Upper lobe of left lung (tissue), 6 donors: ENCODE measurements at places on chromosomes 5 and 9. TPM values are rescaled to one million over a fixed set of nuclear protein-coding genes. Genes with fewer than 3 reads are reported as not detected.

The BNC2 gene
- 21.7 TPM for total RNA-seq

DNA sequence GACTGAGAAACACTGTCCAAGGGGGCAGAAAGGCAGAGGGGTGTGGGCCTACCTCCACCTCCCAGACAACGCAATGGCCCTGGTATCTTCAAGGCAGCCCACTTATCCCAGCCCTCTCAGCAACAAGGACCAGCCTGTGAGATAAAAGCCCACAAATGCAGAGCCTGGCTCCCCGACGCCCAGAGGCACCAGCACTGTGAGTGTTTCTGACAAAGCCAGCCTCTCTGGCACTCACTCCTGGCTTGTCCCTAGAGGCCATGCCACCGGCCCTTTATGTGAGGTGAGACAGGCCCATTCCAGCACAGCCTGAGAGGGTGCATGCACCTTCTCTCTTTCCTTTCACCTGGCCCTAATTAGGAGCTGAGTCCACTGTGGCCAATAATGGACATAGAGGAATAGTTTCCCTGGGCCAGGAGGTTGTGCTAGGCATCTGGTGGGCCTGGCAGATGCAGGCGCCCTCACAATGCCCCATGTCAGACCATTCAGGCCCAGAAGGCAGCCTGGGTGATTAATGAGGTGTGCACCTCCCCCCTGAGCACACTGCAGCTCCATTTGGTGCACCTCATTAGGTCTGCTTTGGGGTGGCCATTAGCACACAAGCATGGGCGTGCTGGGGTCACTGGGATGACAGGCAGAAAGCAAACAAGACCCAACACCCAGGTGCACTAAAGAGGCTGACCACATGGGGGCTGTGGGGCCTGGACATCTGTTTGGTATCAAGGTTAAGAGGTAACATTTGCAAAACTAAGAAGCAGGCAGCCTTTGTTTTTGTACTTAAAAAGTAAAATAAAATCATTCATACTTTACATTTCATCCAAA lies 176.0 kb downstream of the MED10 start:
- DNase-seq, result no peak

DNA sequence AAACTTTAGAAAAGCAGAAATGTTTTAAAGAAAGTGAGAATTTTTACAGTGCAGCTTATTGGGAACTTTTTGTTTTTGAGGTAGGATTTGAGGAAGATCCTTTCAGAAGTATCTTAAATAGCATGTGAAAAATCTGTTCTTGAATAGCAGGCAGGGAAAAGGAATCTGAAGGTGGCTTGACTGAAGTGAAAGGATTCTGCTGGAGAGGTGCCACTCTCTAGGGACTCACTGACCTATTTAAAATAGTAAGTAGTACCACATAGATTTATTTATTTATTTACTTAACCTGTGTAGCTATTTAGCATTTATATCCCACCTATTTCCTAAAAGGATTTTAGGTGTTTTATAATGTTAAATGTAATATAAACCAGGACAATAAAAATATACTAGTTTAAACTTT lies 69.1 kb downstream of the NIPBL start:
- DNase-seq, result no peak

- DNase-seq, result no peak
Measured at GRCh38 chr5:180080486-180081280, 9.1 kb upstream of the RNF130 start.

GRCh38 chr5:128015478-128015877 lies 68.1 kb upstream of the SLC12A2 start:
- DNase-seq, result no peak

GRCh38 chr9:70385426-70385825 lies 29.0 kb downstream of the KLF9 start:
- DNase-seq, result no peak

GRCh38 chr9:120366644-120367019 lies 213.3 kb downstream of the CDK5RAP2 start:
- DNase-seq, result no peak

GRCh38 chr5:7714119-7714518 lies 136.8 kb downstream of the CFAP90 start:
- no peak for DNase-seq

DNA sequence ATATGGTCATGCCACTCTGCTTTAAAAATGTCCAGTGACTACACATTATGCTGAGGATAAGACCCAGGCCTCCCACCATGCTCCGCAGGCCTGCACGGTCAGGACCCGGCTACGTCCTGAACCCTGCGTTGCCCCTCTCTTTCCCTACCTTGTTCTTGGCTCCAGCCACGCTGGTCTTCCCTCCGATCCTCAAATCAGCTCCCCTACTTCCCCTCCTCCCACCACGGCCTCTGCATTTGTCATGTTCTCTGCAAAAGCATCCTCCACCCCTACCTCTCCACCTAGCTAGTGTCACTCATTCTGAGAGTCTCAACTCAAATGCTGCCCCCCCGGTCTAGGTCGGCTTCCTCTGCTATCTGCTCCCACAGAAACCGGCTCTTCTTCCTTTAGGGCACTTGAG lies 11.2 kb downstream of the GPX3 start:
- DNase-seq, result peak; percentile 43

The LVRN gene
- not detected for total RNA-seq

GRCh38 chr5:159566832-159567231 lies 236.5 kb upstream of the IL12B start:
- DNase-seq, result no peak

DNA sequence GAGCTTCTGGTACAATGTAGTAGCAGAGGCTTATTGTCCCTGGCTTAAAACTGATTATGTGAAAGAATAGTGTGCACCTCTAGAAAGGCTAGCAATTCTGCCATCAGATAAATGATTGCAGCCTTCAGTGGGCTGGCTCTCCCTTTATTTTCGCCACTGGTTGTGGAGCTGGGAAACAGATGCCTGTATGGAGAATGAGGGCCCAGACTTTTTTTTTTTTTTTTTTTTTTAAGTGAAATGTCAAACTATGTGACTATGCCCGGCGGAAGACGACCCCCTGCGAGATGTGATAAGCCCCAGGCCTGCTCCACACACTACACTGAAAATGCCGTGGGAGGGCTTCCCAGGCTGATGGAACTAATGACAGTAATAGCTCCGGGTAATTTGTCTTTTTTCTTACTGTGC lies 28.7 kb downstream of the ISL1 start:
- no peak for DNase-seq

GRCh38 chr5:171080186-171080938 lies 218.5 kb downstream of the RANBP17 start:
- DNase-seq, result no peak

- no peak for DNase-seq
Measured at GRCh38 chr9:13957089-13957488, 356.9 kb downstream of the NFIB start.

DNA sequence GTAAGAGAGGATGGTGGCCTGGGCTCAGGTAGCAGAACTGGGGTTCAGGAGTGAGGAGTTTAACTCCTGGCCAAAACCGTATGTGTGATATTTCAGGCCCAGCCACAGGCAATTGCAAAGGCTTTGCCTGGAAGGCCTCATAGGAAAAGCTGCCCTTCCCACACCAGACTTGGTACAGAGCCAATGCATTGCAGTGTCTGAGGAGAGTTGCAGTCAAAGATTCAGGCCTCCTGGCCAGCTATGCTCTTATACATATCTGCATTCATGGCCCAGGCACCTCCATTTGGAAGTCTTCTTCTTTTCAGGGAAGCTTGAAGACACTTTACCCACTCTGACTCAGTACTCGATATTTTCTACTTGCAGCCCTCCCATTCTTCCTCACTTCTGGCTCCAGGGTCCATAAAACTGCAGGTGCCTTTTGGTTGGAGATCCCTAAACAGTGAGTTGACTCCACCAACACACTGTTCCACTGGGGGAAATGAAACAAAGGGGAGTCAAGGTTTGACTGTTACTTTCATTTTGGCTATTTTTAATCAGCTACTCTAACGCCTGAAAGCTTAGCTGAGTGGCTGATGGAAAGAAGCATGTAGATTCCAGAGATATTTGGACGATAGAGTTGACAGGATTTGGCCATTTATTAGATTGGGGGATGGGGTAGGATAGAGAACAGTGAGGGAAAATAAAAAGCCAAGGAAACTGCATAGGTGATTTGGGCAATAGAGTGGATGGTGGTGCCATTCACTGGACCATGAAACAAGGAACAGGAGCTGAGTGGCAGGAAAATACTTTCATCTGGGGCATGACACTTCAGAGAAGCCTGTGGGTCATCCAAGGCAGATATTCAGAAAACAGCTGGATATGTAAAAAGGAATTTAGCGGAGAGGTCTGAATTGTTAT lies 30.6 kb upstream of the IL33 start:
- DNase-seq, result no peak

- no peak for DNase-seq
Measured at GRCh38 chr9:81032030-81032572, 657.2 kb downstream of the TLE1 start.

DNA sequence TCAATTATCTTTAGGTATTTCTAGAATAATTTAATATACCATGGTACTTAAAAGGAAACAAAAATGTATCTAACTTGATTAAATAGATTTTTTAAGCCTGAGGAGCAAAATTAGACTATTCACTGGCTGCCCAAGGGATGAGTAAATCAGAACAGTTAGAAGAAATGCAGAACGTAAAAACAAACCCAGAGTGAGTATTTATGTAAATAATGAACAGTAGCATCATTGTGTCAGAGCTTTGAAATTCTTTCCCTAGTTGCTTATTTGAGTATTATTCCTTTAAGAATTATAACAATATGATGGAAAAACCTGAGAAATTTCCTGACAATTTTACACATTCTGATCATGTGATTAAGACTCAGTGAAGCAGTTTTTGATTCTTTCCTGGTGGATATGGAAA lies 200.9 kb downstream of the GDNF start:
- DNase-seq, result no peak

- no peak for DNase-seq
Measured at GRCh38 chr5:42542106-42542505, 118.9 kb downstream of the GHR start.
